ENCODE measurements at places on chromosomes 7 and 10.

- DNase-seq = no peak
Measured at GRCh38 chr10:97686301-97686961, 610 bp downstream of the AVPI1 start.

DNA sequence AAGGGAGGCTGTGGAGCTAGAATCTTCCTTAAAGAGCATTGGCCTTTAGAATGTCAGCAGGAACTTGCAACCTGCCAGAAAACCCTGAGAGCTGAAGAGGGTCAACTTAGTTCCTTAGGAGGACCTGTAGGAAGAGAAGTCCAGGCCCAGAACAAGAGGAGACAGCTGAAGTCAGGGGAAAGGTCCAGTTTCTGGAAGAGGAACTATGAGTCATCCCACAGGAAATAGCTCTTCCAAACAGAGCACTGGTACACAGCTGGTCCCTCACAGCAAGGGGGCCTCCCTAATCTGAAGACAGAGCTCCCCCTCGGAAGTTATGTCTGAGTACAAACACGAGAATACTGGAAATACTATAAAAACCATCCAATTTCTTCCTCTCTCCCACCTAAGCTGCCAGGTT is 98.9 kb downstream of the HERPUD2 start:
- no peak for DNase-seq

DNA sequence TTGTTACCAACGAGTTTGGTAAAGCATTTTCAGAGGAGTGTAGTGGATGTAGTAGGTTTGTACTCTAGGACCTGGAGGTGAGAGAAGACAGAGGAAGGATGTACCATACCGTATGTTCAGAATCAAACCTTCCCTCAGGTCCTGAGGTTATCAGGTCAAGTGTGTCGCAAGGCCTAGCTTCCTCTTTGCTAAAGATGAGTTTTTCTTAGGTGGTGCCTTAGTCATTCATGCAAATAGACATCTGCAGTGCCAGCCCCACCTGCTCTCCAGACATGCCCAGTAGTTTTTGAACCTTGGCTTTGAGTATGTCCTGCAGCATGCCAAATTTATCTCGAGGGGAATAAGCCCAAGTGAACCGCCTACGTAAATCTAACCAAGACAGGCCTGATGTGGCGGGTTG is 71.3 kb downstream of the HDAC9 start:
- no peak for DNase-seq

GRCh38 chr10:12603766-12604470 is 254.6 kb downstream of the CAMK1D start:
- DNase-seq = no peak

DNA sequence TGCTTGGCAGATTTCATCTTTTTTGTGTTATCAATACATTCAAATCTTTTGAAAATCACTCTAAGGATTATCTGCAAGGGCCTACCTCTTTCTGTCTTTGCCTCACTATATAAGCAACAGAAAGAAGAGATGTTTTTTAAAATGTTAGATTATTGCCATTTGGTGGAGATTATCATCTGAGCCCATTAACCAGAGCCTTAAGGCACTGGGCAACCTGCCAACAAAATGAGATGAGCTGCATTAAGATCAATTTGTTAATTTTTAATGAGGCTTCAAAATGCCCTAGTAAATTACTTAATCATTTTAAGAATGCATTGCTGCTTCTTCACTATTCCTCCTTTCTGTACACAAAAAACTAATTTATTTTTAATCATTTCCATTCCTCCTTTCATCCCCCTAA is 314.1 kb downstream of the SNX13 start:
- DNase-seq = no peak

GRCh38 chr10:80530251-80530650 is 7.5 kb upstream of the SH2D4B start:
- no peak for DNase-seq
